ENCODE measurements at places on chromosomes 5 and 9.

DNA sequence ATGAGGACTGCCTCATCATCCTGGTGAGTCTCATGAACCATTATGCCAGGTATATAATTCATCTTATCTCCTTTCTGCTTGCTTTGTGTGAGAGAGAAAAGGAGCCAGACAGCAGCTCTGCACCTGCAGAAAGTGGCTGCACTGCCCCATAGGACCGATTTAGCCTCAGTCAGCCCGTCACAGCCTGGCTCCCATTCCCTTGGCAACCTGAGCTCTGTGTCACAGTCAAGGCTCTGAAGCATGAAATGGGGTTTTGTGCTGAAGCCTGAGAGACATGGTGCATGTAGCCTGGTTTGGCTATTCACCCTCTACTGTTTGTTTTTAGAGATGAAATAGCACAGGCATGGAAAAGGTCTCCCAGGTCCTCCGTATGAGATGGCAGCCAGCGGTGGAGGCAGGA lies 198.3 kb downstream of the KCTD16 start:
- DNase-seq: no peak

GRCh38 chr5:94551858-94552257 lies 66.5 kb downstream of the KIAA0825 start:
- DNase-seq: no peak

- no peak for DNase-seq
These were observed 8.8 kb downstream of the ATP10B start for GRCh38 chr5:160843240-160843639.

DNA sequence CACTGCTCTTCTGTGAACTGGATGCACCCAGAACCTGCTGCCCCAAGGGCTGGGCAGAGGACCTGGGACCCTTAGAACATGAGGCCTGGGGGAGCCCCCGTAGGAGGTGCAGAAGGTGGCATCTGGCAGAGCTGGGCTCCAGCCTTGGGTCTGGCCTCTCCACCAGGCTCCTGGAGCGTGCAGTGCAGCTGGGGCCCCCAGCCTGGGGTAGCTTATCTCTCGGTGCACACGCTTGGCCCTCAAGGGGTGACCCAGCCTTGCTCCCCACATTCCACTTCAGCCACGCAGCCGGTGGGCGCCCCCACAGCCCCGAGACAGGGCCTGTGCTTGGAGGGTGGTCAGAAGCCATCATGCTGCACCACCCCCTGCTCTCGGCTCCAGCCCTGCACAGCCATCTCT lies 5.6 kb upstream of the NR5A1 start:
- no peak for DNase-seq

- no peak for DNase-seq
These were observed 498.8 kb upstream of the CD180 start for GRCh38 chr5:67695369-67695768.

DNA sequence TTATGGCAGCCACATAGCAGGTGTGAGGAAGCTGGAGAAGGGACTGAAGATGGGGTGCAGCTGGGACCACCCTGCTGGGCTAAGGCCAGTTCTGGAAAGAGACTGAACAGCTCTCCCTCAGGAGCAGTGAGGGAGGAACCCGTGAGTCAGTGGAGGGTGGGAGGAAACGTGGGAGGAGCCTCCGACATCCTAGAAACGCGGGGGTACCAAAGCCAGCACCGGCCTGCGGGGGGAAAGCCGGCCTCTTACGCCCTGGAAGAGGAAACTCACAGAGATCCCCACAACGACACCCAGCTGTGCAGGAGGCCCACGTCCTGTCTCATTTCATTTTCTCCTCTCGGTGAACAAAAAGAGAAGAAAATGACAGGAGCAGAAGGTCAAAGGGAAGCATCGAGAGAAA lies 185.8 kb upstream of the IRX4 start:
- DNase-seq: no peak

- no peak for DNase-seq
These were observed 194.3 kb downstream of the PALM2AKAP2 start for GRCh38 chr9:109974143-109974917.

DNA sequence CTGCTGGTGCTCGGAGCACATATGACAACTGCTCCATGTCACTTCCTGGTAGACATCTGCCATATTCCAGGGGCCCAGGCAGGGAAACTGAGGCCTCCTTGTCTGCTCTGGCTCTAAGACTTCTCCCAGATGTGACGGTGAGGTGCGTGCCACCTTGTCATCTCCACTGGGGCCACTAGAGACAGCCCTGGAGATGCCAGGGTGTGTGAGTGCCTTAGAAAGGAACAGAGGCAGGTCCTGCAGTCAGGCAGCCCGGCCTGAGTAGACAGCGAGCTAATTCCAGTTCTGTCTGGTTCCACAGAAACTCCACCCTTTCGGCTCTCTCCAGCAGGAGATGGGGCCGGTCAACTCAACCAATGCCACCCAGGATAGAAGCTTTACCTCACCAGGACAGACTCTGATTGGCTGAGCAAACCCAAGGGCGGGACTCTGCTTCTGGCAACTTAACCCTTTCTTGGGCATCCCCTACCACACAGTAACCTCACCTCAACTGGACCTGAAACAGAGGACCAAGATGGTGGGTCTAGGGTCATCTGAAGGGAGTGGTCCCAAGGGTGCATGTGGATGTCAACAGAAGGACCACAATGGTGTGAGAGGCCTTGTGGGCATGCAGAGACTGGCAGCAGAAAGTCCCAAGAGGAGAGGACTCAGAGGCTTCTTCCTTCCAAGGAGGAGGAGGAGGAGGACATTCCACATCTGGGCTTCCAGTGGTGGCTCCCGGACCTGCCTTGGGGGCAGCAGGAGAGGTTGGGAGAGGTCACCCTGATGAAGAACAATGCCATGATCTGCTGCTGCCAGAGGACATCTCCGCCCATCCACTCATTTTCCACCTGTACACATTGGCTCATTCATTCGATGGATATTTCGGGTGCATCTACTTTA lies 77.7 kb downstream of the RGS3 start:
- no peak for DNase-seq

- DNase-seq: no peak
These were observed 608.0 kb upstream of the ACO1 start for GRCh38 chr9:31776471-31776870.

DNA sequence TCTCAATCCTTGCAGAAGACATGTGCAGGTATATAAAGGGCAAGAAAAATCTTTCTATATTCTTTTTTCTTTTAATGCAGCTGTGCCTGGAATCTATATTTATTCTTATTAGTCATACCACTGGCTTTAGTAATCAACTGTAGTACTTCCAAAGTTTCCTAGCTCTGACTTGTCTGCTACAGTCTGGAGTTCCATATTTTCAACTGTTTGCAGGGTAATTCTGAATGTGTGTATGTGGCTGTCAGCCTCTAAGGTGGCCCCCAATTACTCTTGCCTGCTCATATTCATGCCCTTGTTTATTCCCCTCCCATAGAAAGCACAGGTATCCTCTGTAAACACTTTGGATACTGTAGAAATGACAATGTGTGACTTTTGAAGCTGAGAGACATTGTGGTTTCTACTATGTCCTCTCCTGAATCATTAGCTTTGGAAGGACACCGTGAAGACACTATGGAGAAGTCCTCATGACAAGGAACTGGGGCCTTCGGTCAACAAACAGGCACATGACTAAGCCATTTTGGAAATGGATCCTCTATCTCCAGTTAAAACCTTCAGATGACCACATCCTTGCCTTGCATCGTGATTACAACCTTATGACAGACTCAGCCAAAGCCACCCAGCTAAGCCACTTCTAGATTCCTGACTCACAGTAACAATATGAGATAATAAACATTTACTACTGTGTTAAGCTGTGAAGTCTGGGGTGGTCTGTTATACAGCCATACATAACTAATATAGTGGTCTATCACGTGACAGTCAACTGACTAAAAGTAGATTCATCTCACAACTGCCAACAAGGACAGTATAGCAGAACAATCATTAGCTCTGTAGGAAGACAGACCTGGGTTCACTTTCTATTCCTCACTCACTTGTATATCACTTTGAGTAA lies 49.5 kb upstream of the SUSD1 start:
- DNase-seq: no peak

GRCh38 chr9:127011772-127012171 lies 97.2 kb downstream of the RALGPS1 start:
- DNase-seq: no peak

DNA sequence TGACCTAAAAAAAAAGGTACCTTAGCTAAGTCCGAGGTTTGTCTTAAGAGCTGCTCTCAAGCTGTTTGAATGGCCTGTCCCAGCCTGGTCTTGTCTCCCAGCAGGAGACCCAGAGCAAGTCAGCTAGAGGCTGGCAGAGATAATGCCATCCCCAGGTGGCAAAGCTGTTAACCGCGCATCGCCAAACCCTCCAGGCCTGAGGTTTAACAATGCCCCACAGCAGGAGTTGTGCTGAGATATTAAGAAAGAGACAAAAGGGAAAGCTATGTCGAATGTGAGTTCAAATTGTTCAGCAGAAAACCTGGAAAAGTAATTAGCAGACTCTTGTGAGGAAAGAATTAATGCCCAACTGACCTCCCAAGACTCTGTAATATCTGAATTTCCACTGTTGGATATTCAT lies 187.1 kb downstream of the FSTL4 start:
- DNase-seq: no peak

GRCh38 chr9:135032041-135032835 lies 55.2 kb upstream of the OLFM1 start:
- DNase-seq: no peak

- DNase-seq: no peak
These were observed 28.8 kb downstream of the ASS1 start for GRCh38 chr9:130473566-130473965.

- DNase-seq: no peak
These were observed 356.9 kb downstream of the SLIT3 start for GRCh38 chr5:168944004-168944403.

DNA sequence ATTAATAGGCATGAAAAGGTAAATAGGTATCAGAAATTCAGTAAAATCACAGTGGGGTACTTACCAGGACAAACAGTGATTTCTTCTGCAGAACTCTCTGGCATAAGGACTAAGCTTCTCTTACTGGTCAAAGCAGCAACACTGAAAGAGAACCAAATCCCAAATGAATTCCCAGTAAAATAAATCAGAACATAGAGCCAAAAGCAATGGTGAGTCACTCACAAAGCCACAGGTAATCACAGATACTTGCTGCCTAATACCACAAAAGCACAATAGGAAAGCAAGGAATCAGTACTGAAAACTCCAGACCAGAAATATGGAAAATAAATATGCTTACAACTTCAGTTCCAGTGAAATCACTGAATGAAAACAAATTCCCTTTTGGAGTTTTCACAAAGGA lies 50.7 kb downstream of the UIMC1 start:
- DNase-seq: no peak

- DNase-seq: no peak
These were observed 180.6 kb downstream of the FGF18 start for GRCh38 chr5:171599957-171600612.

DNA sequence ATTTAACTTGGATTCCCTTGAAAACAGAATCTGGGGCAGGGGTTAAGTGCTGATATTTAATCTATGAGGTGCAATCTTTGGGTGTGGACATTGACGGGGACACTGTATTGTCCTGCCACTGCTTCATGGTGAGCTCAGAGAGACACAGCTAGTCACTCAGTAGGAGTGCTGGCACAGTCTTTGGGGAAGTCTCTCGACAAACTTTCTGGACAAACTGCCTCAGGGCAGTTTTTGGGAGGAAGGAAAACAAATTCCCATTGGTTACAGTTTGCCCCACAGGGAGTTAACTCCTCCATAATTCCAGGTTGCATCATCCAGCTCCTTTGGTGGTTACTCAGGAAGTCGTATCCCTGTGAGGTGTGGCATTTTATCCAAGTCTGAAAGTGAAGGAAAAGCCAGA lies 17.9 kb downstream of the HNRNPK start:
- no peak for DNase-seq

- no peak for DNase-seq
These were observed 66.4 kb upstream of the PLPP1 start for GRCh38 chr5:55601204-55601618.

- DNase-seq: no peak
These were observed 191.8 kb downstream of the MELK start for GRCh38 chr9:36764364-36765076.

- DNase-seq: no peak
These were observed 96.7 kb upstream of the SEMA6A start for GRCh38 chr5:116671211-116671736.

GRCh38 chr5:100691548-100691947 lies 156.4 kb downstream of the FAM174A start:
- no peak for DNase-seq

DNA sequence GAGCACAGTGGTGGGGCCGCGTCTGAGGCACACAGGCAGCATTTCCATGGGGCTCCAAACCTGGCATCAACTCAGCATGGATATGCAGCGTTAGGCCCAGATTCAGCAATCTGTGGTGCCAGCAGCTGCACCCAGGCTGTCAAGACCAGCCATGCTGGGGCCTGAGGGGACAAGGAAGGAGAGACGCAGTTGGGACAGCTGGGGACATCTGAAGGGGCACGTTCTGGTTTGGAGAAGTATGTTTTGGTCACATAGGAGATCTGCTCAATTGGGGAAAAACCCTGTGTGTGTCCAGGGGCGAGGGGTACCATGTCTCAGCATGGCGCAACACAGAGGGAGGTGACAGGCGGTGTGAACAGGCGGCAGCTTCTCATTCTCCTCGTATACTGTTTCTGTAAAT lies 66.6 kb upstream of the ECM2 start:
- no peak for DNase-seq

GRCh38 chr9:109639674-109640579 lies 140.1 kb upstream of the PALM2AKAP2 start:
- DNase-seq: no peak

DNA sequence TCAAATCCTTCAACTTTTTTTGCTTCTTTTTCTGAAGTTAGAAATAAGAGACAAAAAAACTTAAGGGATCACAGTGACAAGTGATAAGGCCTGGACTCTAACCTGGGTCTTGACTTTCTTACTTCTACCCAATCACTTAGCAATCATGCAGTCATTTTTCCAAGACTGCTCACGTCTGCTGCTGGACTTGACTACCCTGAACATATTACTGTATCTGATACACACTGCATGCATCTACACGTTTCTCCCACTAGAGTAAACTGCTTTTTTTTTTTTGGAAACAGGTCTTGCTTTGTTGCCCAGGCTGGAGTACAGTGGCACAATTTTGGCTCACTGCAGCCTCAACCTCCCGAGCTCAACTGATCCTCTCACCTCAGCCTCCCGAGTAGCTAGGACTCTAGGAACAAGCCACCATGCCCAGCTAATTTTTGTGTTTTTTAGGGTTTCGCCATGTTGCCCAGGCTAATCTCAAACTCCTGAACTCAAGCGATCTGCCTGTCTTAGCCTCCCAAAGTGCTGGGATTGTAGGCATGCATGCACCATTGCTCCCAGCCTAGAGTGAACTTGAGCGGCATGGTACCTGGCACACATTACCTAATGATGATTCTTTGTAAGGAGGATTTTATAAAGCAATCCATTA lies 7.4 kb downstream of the PLIN2 start:
- DNase-seq: no peak

DNA sequence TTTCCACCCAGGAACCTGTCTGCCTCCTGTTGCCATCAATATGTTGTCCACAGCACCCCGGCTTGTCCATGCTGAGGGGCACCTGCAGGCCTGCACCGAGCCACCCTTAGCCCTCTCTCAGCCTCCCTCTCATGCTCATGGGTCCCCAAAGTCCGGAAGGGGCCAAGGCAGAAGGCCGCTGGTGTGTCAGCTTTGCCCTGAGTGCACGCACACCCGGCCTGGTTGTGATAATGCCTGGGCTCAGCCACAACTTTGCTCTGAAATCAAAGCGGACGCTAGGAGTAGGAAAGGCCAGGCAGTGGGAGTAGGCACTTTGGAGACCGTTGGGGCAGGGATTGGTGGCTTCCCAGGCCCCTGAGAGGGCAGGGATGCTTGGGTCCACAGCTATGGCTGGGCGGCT lies 201.8 kb upstream of the NUDT12 start:
- no peak for DNase-seq
